Mammary microvascular endothelial cell (primary cell): ENCODE measurements at places on chromosomes 1 and 21. TPM values are rescaled to one million over a fixed set of nuclear protein-coding genes. Genes with fewer than 3 reads are reported as not detected.

The IL22RA1 gene
- total RNA-seq: not detected in 2 replicates

The RBM11 gene
- total RNA-seq: not detected in 2 replicates

The ATP1A4 gene
- total RNA-seq: not detected in 2 replicates

The SHE gene
- 34.3 and 39.5 TPM in 2 replicates for total RNA-seq

The WDR77 gene
- total RNA-seq: 55.7 and 56.5 TPM in 2 replicates

The LRRIQ3 gene
- 0.27 and 0.34 TPM in 2 replicates for total RNA-seq

The TEX50 gene
- not detected in 2 replicates for total RNA-seq

The KRTAP10-7 gene
- total RNA-seq: not detected in 2 replicates

The TTC22 gene
- total RNA-seq: not detected in 2 replicates

The SLC44A5 gene
- total RNA-seq: 0.44 and 0.47 TPM in 2 replicates

The KRTAP12-2 gene
- not detected in 2 replicates for total RNA-seq

The LRRN2 gene
- total RNA-seq: 0.05 and 0.07 TPM in 2 replicates
